ENCODE measurements at places on chromosomes 12 and 14.
A peak's percentile ranks its signal among the peaks of the same experiment; 100 is the strongest.

GRCh38 chr12:132118876-132119275 lies 25.2 kb downstream of the DDX51 start:
- no peak for DNase-seq

- no peak for DNase-seq
Measured at GRCh38 chr12:8969861-8970411, 19.4 kb upstream of the KLRG1 start.

DNA sequence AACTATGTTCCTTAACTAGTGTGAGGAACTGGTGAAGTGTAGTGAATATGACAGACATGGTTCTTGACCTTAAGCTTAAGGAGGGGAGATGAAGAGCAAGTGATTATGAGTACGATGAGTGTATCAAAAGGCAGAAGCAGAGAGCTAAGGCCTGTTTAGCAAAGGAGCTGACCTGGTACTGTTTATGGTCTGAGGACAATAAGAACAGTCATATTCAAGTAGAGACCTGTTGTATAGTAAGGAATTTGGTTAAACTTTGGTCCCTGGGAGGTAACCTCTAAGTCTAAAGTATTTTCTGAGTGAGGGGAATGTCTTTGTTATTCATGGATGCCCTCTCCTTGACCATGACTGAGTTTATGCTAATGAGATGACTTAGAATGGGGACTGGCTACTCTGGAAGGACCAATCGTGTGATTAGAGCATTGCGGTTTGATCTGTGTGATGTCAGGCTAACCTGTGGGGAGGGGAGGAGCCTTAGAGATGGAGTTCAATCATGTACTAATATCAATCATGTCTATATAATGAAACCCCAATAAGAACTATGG lies 389.3 kb downstream of the BMP4 start:
- DNase-seq = no peak

GRCh38 chr14:92385561-92385960 lies 62.6 kb downstream of the SLC24A4 start:
- no peak for DNase-seq

- no peak for DNase-seq
Measured at GRCh38 chr12:108564724-108565123, 2.3 kb downstream of the ISCU start.

GRCh38 chr12:102800565-102800964 lies 116.5 kb downstream of the PAH start:
- no peak for DNase-seq

DNA sequence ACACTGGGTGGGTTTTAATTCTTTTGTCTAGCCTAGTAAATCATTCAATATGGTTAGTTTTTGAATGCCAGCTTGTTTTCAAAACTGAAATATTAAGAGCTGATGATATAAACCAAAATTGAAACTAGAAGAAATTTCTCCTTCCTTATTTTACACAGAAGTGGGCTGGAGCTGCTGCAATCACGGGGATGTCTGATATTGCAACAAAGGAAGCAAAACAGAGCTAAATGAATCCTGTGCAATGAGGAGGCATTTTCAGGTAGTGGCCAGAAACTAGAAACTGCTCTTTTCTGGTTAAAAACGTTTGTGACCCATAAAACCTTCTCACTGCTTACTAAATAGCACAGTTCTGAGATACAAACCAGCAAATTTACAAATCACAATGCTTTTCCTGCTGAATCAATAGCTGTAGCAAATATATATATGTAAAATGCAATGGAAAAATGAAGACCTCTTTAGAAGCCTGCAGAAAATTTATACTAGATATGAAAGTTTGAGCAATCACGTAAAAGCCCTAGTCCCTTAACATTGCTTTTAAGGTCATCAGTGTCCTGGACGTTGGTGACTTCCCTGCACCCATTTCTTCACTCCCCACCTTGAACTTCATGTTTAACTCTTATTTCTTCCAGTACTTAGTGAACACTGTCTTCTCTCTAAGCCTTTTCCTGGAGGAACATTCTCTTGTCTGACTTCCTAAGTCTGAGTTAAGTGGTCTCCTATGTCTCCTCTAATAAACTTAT lies 15.9 kb upstream of the LRRK2 start:
- peak; percentile 54 for DNase-seq

GRCh38 chr14:68148276-68148675 lies 328.7 kb downstream of the RAD51B start:
- DNase-seq = no peak

GRCh38 chr12:111154147-111154834 lies 214.6 kb downstream of the PHETA1 start:
- DNase-seq = no peak

- DNase-seq = peak; percentile 22
Measured at GRCh38 chr14:73238424-73238852, 1.1 kb downstream of the PAPLN start.

GRCh38 chr12:32863128-32863527 lies 33.4 kb downstream of the PKP2 start:
- DNase-seq = no peak

DNA sequence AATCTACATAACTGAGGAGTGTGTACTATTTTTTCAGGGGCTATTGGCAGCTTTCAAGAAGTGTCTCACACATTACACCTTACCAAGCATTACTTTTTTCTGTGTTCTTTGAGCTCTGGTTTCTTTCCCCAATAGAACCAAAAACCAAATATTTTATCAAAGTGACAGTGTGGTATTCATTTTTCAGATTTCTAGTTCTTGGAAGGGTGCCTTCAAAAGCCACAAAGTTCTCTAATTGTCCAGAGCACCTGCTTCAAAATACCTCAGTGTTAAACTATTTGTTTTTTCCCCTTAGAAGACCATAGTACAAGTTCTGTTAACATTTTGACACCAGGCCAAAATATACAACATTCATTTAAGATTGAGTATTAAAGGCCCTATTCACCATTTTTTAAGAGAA lies 515.7 kb downstream of the ETNK1 start:
- DNase-seq = no peak

GRCh38 chr14:75518625-75519024 lies 3.6 kb upstream of the BATF start:
- DNase-seq = no peak

- no peak for DNase-seq
Measured at GRCh38 chr14:101412739-101413138, 148.6 kb upstream of the DIO3 start.

DNA sequence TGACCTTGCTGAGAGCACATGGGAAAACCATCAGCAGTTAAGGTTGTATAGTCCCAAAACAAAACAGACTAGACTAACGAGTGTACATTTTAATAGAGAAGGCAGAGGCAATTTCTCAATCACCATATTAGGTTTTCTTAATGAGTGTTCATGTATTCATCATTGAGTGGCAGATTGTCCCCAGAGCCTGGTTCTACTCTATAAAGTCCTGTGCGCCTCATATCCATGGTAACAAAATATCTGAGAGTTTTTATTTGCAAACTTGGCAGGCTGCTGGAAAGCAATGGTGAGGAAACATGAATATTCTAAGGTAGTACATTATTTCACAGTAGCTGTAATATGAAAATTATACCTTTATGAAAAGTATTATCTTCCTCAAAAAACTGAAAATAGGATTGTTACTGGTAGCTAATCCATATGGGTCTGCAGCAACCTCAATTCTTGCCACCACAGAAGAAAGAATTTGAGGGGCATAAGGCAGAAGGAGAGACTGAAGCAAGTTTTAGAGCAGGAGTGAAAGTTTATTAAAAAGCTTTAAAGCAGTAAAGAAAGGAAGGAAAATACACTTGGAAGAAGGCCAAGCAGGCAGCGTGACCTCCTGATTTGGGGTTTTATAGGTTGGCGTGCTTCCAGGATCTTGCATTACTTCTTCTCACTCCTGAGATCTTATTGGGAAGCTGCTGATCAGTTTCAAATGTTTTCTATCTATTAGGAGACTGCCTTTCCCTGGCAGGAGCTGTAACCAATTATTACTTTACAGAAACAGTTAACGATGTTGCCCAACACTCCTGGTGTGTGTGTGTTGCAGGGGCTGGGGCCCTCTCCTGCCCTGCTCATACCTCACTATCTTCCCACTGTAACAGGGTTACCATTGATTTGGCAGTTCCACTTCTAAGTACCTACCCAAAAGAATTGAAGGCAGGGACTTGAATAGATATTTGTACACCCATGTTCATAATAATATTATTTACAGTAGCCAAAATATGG lies 154.0 kb upstream of the NUDT4 start:
- DNase-seq = no peak

- DNase-seq = peak; percentile 35
Measured at GRCh38 chr12:50765095-50765911, 1.4 kb downstream of the ATF1 start.

DNA sequence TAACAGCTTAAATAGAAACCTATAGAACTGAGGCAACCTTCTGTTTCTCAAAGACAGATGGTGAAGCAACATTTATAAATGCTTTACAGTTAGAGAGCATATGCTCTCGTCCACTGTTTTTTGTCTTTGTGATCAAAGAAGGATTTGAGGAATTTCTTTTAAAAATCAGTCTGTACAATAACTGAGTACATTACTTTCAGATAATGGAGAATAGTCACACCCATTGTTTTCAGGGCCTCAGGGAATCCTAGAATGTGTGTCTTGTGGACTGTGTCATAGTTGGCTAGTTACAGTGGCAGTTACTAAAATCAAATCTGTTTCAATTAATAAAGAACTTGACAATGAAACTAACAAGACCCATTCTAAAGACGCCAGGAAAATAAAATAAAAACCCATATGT lies 107.9 kb downstream of the PRKCH start:
- DNase-seq = no peak
